ENCODE measurements at places on chromosomes 5 and 9.

DNA sequence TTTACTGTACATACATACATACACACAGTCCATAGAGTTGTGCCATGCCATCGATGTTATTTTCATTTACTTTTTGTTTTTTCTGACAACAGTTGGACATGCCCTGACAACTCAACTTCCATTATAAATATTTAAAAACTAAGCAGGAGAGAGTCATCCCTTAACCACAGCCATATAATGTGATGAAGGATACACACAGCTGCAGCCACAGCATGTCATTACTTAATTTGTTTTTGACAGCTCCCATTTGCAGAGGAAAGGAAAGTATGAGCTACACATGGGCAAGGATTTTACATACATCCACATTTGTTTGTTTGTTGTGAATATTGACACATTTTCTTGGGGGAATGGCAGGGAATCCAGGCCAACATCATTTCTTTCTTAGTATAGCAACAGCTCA lies 91.5 kb upstream of the TUT7 start:
- no peak for DNase-seq

GRCh38 chr5:127892467-127893207 lies 189.4 kb downstream of the CCDC192 start:
- no peak for DNase-seq

DNA sequence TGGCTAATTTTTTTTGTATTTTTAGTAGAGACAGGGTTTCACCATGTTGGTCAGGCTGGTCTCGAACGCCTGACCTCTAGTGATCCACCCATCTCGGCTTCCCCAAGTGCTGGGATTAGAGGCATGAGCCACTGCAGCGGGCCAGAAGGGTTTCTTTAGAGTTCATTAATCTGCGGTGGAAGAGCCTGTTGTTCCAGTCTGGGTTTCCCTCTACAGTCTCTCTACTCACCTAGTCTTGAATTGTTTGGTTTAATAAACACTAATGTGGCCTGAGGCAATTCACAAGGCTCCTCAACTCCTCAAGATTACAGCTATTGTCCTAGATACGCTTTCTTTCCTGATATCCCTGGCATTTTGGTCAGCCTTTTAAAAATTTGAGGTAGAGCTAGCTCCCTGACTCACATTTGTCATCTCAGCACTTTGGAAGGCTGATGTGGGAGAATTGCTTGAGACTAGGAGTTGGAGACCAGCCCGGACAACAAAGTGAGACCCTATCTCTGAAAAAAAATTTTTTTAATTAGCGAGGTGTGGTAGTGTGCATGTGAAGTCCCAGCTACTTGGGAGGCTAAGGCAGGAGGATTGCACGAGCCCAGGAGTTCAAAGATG lies 4.6 kb upstream of the SAR1B start:
- DNase-seq = no peak

GRCh38 chr5:25060575-25060974 lies 415.8 kb upstream of the CDH10 start:
- no peak for DNase-seq

DNA sequence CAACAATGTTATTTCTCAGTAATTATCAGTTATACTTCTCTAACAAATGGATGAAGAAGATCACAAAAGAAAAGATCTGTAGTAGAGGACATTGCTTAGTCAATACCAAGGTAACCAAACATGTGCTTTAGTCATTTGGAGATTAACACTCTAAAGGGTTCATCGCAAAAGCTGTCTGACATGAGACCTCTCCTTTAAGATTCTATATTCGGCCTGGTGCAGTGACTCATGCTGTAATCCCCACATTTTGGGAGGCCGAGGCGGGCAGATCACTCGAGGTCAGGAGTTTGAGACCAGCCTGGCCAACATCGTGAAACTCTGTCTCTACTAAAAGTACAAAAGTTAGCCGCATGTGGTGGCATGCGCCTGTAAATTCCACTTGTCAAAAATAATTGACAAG lies 18.3 kb upstream of the CKMT2 start:
- no peak for DNase-seq

- no peak for DNase-seq
These were observed 214.6 kb upstream of the COX7C start for GRCh38 chr5:86403190-86403589.

DNA sequence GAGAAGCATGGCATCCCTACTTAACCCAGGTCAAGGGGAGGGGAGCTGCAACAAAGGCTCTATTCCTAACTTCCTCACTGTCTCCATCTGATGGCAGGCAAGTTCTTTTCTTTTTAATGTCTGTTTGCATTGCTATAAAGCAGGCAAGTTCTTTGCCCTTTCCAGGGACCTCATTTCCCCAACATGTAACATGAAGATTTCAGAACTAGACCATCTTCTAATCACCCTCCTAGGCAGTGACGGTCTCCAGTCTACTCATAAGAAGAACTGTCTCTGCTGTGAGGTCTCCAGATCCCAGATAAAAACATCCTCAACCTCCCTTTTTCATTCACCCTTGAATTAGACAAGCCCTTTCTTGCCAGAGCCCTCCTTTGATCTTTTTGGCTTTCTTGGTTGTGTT lies 42.1 kb downstream of the PPP1R2B start:
- DNase-seq = no peak

DNA sequence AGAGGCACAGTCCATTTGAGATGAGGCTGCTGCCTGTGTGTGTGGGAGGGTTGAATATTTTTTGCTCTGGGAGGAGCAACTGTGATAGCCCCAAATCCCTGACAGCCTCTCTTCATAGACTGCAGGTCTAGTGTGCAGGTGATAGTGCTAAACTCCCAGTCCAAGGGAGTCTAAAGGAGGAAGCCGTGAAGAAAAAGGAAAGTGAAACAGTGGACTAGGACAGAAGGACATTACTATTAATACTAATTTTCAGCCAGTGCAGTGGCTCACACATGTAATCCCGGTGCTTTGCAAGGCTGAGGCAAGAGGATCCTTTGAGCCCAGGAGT lies 295.0 kb downstream of the PDE4D start:
- DNase-seq = no peak

- no peak for DNase-seq
These were observed 2.5 kb upstream of the CCL19 start for GRCh38 chr9:34693560-34693959.

DNA sequence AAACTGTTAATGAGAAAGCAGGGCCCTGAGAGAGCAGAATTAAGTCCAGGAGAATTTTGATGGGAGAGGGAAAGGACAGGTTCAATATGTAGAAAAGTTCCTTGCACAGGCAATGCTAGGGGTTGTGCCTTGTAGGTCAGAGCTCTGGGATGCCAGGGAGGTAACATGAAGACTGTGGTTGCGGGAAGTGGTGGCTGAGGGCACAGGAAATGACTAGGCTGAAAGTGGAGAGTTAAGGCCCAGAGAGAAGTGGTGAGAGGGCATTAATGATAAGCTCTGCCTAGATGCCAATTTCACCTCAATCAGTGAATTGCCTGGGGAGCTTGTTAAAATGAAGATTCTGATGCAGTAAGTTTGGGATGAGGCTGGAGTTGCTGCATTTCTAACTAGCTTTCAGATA lies 31.5 kb upstream of the PPP3R2 start:
- DNase-seq = no peak

GRCh38 chr5:73591102-73591695 lies 25.7 kb downstream of the UTP15 start:
- DNase-seq = peak; percentile 24

DNA sequence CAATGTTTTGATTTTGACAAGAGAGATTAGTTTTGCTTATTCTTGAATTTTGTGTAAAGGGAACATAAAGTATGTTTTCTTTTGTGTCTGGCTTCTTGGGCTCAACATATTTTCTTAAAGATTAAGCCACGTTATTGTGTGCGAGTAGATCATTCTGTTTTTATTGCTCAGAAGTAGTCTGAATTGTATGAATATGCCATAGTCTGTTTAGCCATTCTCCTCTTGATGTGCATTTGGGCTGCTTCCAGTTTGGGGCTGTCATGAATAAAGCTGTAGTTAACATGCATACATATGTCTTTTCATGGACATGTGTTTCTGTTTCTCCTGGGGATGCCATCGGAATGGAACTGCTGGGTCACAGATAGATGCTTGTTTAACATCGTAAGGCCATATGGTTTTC lies 198.9 kb downstream of the FANCC start:
- no peak for DNase-seq

DNA sequence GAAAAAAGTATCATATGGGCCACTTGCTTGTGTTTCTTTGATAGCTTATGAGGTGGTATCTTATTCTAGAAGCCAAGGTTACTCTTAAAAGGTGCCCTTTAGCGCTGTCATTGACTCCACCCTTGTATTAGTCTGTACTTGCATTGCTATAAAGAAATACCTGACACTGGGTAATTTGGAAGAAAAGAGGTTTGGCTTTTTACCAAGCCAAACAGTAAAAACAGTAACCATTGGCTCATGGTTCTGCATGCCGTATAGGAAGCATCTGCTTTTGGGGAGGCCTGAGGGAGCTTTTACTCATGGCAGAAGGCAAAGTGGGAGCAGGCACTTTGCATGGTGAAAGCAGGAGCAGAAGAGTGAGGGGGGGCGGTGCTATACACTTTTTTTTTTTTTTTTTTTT lies 87.4 kb downstream of the TEK start:
- no peak for DNase-seq

DNA sequence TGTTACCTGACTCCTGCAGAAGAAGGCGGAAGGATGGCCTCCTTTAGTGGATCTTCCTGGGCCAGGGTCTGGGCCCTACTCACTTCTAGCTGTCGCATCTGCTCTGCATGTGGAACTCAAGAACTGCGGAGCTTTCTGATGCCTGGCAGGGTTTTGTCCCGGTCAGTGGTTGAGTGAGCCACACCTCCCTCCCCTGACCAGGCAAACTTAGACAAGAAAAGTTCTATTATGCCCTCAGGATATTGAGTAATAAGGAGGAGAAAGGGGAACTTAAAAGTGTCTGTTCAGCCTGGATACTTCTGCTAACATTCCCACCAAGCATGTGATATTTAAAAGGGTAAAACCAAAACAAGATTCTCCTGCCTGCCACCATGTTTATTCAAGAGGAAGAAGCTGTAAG lies at the start of gene FYB1:
Gene FYB1, minus strand, starts transcription at position 127 of the 400 bp plus-strand sequence. CDS start 16,603 bp downstream, outside the sequence.
- DNase-seq = no peak

DNA sequence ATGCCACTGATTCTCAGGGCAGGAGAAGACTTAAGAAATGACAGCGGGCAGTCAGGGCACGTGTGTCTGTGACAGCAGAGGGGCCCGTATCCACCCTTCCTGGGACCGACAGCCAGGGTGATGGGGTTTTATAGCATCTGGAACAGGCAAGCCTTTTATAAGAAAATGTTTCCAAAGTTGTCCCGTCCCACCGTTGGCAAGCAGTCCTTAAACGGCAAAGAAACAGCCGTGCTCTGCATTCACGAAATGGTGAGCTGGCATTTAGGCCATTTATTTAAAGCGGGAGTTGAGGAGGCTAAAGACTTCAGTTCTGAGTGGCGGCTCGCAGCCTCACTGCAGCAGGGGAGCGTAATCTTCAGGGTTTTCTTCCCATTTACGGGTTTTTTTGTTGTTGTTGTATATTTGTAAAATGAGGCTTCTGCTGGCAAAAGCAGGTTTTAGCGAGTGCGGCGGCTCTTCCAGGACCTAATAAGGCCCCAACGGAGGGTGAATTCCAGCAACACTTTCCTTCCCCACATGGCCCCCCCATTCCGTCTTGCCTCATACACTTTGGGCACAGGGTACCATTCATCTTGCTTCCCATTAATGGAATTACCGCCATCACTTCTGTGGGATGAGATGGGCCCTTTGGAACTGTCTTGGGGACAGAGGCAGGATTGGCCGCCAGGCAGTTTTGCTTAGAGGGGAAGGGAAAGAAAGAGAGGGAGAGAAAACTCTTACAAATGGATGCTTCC lies 15.8 kb downstream of the NEK6 start:
- DNase-seq = no peak

DNA sequence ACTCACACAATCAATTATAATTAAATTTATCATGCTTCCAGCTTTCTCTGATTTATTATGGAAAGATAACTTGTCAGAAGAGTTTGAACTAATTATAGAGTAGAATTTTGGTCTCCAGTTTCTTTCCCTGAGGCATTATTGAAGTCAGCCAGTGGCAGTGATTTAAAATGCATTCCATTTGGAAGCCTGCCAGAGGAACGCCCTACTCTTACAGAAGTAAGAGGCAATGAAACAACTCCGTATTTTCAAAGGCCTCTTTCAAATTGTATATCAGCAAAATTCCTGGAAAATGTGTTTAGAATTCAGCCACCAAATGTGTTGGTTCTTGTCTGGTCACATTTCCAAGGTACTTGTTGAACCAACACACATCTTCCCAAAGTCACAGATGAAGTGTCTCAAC lies 640.9 kb downstream of the SEMA5A start:
- no peak for DNase-seq
